ENCODE measurements at places on chromosomes 2 and 18.
A peak's percentile ranks its signal among the peaks of the same experiment; 100 is the strongest.

DNA sequence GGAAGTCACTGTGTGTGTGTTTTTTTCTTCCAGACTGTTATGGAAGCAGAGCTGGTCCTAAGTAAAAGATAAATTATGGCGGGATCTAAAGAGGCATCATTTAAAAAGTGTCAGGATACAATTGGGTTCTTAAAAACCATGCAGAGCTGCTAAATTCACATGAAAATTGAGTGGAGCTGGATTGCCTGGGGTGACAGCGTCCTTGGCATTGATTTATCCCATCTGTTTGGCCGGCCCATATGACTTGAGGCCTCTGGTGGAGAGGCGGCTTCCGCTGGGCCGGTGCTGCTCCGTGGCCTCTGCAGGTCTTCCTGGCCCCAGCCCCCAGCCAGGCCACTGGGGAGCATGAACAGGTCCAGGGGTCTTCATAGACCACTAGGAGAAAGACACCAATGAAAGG, 165.5 kb downstream of the GLI2 start:
- no peak for DNase-seq

DNA sequence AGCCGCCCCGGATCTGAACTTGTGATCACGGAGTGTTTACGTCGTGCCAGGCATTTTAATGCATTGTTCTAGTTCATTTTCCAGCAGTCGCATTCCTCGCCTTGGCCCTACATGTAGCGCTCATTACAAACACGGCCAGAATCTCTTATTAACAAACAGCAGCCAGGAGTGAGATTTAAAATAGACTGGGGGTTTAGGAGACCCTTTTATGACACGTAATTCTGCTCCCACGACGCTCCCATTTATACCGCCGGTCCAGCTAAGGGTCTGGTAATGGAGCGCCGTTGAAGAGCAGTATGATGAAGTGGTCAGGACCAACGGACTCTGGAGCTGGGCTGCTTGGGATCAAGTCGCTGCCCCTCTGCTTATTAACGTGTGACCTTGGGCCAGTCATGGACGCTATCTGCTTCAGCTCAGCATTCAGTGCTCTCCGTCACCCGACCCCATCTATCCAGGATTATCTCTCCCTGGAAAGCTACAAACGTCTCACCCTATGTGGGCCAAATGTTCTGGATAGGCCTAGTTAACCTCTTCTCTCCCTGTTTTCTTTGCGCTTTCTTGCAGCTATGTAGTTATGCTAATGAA, 745 bp downstream of the MSH2 start:
- no peak for DNase-seq

- DNase-seq, result peak; percentile 85
Measured at GRCh38 chr18:76351961-76352581, 143.0 kb downstream of the ZNF516 start.

GRCh38 chr2:107932488-107932887, 53.8 kb upstream of the SLC5A7 start:
- peak; percentile 80 for DNase-seq

- DNase-seq, result no peak
Measured at GRCh38 chr2:148885209-148885608, 10.2 kb downstream of the KIF5C start.

GRCh38 chr2:112310906-112311305, 35.5 kb downstream of the ZC3H6 start:
- DNase-seq, result no peak

GRCh38 chr2:232315049-232315922, 63.3 kb upstream of the ALPP start:
- peak; percentile 82 for DNase-seq

DNA sequence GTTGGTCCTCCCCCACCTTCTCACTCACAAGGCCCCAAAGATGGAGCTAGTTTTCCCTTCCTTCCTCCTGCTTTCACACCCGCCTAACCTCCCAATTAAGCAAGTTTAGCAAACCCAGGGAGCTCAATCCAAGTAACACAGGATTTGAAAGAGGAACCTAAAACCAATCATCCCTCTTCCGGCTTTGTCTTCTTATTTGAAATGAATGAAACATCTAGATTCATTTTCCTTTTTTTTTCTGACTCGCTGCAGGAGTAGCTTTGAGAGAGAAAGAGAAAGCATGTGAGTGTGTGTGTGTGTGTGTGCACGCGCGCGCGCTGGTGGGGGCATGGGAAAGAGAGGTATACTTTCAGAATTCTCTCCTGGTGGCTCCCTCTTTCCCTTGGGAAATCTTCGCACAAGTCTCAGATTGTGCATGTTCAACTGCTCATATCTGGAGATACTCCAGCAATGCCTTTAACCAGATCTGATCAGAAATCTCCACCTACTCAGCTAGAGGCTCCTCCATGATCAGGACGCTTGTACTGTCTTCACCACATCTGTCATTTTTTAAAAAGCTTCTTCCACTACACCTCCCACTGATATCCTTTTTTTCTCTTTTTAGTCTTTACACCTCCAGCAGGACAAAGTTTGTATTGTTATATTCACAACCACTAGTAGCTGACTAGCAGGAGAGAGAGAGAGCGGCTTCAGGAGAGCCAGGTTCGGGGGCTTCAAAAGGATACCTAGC, 1.7 kb downstream of the SLC8A1 start:
- peak; percentile 75 for DNase-seq

GRCh38 chr2:40488101-40488601, 36.3 kb upstream of the SLC8A1 start:
- peak; percentile 61 for DNase-seq

DNA sequence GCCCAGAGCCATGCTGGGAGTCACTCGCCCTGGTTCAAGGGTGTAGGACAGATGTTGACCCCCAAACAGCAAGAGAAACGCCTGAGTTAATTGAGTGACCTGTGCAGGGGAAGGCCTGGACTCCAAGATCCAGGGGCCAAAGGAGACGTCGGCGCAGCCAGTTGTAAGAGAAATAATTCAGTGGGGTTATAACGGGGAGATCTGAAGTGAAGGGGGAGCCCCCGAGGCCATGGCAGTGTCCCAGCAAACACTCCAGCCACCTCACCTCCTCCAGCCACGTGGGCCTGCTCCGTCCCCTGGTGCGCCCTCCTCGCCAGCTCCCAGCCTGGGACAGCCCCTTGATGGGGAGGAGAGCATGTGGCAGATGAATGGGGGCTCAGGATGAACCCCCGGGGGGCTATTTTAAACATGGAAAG, 130.7 kb upstream of the GPC1 start:
- no peak for DNase-seq

- peak; percentile 35 for DNase-seq
Measured at GRCh38 chr2:85468704-85469349, 50.3 kb downstream of the SH2D6 start.

DNA sequence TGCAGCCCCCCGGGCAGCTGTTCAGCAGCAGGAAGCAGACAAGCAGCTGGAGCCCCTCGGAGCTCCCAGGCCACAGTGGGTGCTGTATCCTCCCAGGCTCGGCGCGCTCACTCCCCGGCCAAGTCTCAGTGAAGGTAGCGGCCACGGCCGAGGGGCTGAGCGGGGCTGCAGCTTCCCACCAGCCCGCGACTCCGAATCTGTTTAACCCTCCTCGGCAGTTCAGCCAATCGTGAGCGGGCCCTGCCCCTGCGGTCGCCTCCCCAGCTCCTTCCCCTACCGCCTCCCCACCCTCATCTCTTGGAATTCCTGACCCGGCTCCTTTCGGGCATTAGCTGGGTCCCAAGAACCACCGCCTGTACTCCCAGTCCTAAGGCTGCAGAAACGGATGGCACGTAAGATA, at the start of gene RESP18:
Gene RESP18, minus strand, starts transcription at position 203 of the 400 bp plus-strand sequence.
- DNase-seq, result no peak

DNA sequence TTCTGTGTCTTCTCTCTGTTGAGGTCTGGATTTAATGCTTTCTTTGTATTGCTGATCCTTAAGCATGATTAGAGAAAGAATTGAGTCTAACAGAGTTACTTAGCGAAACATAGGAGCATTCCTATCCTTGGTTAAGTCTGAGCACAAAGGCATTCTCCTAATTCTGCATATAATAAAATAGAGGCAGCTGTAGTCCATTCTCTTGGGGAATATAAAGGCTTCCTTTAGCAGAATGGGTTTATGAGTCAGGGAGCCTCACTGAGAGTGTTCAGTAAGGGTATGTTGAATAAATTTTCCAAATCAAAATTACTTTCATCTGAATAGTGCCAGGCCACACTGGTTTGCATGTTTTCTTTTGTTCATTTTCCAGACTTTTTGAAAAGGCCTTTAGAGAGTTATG, 101.5 kb downstream of the GALNT1 start:
- DNase-seq, result peak; percentile 46

- peak; percentile 66 for DNase-seq
Measured at GRCh38 chr18:495017-495416, 5.5 kb downstream of the COLEC12 start.

DNA sequence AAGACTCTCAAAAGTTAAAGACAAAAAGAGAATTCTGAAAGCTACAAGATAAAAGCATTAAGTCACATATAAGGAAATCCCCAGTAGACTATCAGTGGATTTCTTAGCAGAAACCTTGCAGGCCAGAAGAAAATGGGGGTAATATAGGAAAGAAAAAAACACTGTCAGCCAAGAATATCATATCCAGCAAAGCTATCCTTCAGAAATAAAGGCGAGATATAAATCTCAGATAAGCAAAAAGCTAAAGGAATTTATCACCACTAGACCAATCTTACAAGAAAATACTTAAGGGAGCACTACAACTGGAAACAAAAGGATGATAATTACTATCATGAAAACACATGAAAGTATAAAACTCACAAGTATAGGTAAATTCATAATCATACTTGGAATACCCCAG, 63.1 kb downstream of the USP40 start:
- DNase-seq, result no peak

- DNase-seq, result peak; percentile 84
Measured at GRCh38 chr2:95728878-95729596, 137.2 kb downstream of the TRIM43 start.

DNA sequence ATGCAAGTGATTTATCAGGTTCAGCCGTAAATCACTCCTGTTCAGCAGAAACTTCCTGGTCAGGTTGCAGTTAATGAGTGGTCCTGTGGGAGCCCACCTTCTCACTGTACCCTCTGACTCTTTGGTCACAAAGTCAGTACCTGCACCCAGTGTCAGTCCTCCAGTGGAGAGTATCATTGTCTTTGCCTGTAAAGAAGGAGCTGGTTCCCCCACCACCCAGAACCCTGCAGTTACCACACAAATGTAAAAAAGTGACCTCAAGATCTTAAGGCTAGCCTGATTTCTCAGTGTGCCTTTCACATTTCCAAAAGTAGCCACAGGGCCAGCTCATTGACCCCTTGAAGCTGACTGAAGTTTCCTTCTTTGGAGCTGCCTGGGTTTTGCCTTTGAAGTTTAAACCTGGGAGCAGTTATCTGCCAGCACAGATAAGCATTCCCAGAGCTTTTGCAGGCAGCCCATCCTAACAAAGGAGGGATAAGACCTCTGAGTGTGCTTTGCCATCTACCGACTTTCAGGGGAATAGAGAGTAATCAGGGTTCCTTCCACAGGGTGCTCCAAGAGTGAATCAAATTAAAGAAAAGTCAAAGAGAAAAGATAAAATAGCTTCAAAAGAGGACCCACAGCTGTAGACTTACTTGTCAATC, 725.2 kb downstream of the CPS1 start:
- DNase-seq, result no peak

GRCh38 chr2:43327119-43327518, 100.7 kb upstream of the ZFP36L2 start:
- no peak for DNase-seq

GRCh38 chr2:172931918-172932520, 143.6 kb upstream of the MAP3K20 start:
- peak; percentile 57 for DNase-seq

- no peak for DNase-seq
Measured at GRCh38 chr18:62844850-62845643, 129.7 kb downstream of the PHLPP1 start.

GRCh38 chr2:34875091-34875745, 1276.1 kb upstream of the FAM98A start:
- DNase-seq, result no peak

DNA sequence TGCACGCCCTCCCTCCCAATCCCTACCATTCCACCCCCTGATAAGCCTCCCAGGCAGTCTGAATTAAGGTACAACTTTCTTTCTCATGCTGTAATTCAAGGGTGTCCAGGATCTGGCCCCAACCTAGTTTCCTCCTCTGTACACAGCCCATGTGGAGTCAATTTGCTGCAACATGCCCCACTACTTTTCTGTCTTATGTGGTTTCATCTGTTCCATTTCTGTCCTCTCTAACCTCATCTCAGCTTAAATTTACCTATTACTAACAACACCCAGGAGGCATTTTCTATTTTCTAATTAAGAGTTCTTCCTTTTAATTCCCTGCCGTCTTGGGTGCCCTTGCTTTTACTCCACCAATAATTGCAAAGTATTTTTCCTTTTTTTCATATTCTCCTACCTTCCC, 10.0 kb downstream of the PPP4R1 start:
- no peak for DNase-seq

DNA sequence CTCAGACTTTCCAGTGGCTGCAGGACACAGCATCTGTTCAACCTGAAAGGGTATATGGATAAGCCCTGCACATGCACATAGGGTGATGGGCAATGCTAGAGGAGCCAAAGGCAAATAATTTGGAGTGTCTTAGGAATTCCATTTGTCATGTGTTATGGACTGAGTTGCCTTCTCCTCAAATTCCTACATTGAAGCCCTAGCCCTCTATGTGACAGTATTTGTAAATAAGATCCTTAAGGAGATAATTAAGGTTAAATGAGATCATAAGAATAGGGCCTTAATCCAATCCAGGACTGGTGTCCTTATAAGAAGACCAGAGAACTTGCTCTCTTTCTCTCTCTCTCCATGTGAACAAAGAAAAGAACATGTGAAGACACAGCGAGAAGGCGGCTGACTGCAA, 42.9 kb upstream of the CREG2 start:
- peak; percentile 48 for DNase-seq

DNA sequence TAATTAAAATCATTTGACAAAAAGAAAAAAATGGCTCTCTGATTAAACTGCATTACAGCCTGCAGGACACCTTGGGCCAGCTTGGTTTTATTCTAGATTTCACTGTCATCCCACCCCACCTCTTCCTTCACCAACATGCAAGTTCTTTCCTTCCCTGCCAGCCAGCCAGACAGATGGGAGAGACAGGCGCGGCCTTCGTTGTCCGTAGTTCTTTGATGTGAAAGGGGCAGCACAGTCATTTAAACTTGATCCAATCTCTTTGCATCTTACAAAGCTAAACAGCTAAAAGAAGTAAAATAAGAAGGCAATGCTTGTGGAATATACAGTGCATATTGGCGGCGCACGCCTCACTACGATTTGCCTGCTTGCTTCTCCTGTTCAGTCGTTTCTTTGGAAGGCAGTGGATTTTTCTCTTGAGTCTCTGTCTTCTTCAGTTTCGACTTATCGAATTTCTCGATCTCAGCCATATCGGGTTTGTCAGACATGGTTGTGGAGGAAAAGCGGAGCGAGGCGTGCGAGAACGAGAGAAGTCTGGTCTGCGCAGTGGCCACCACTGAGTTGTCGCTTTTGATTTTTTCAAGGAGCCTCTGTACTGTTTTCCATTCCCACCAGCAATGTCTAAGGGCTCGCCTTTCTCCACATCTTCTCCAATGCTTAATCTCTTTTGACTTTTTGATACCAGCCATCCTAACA, 22.4 kb downstream of the COLEC11 start:
- no peak for DNase-seq

Measured in fibroblast of skin of right quadriceps (primary cell).